ENCODE measurements at places on chromosomes 5 and 9.

DNA sequence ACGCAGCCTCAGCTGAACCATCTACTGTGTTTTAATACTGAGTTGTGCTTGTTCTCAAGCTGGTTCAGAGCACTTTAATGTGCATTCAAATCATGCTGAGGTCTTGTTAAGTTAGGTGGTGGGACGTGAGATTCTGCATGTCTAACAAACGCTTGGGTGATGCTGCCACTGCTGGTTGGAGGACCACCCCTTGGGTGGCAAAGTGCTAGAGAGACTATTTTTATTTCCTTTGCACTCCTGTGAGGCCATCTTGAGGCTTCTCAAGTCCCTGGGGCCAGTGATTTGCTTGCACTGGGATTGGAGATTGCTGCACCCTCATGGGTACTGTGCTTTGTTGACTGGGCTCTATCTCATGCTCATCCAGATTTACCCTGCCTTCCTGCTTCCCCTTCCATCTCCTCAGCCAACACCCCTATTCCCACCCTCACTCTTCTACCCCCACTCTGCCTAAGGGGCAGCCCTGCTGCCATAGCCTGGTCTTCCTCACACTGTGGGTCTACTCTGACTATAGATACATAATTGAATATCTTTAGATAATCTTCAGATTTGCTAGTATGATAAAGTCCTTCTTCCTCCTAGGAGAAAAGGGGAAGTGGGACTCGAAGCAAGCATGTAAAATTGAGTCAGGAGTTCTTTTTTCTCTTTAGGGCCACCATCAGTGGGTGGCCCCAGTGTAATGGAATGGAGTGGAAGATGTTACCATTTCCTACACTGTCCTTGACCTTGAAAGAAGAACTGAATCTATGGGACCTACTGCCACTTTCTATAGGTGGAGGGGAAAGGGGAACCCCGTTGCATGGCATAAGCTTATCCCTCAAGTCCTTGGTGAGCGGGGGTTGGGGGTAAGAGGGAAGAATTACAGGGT is 45.1 kb upstream of the SUB1 start:
- DNase-seq: no peak

- no peak for DNase-seq
Measured at GRCh38 chr5:91352831-91353695, 30.1 kb downstream of the ARRDC3 start.

DNA sequence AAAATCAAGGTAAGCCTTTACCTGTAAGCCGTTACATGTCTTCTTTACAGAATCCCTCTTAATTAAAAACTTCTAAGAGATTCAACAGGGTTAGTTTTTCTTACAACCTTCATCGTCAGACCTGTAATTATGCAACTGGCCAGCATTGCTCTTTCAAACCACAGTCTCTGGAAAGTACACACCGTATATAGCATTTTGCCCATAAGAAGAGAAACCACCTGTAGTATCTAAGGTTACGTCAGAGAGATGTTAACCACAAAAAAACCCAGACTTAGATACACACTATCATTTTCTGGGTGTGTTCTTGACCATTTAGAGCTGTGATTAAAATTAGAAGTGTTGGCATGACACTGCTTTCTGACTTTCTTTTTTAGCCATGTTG is 140.0 kb downstream of the MUSK start:
- DNase-seq: no peak

DNA sequence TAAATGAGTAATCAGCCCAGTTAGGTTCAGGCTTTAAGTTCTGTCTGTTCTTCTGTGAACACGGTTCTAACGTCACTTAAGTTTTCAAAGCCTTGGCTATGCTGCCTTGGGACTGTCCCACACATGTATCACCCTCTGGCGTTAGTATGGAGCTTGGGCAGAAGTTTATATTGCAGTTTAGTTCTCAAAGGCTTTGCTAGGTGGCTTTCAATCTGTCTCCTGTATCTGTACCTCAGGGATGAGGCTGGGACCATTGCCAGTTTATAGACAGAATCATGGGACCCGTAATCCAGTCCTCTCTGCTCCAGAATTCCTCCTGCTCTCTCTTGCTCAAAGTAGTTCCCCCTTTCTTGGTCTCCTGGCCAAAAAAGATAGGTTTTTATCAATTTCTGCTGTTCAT is 12.1 kb downstream of the C9orf40 start:
- peak; percentile 28 for DNase-seq

DNA sequence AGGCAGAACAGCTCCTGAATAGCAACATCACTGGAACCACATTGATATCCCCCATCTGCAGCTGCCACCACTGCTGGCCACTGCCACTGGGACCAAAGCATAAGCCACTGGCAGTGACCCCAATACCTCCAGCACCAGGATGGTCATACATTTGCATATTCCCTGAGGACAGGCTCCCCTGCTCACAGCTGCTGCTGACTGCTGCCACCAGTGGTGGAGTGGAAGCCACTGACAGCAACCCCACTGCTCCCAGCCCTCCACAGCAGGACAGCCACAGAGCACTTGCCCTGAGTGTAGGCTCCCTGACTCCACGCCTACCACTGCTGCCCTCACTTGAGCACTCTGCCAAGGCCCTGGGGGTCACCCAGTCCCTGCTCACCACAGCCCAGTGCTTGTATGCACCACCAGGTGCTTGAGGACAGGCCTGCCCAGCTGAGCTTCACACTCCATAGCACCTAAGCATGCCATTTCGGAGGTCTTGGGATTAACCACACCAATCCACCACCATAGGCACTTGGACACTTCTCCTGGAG is 327.4 kb upstream of the RPS23 start:
- DNase-seq: no peak

All from fibroblast of skin of abdomen (primary cell).